ENCODE measurements at places on chromosomes 4 and X. TPM values are rescaled to one million over a fixed set of nuclear protein-coding genes. Genes with fewer than 3 reads are reported as not detected.

DNA sequence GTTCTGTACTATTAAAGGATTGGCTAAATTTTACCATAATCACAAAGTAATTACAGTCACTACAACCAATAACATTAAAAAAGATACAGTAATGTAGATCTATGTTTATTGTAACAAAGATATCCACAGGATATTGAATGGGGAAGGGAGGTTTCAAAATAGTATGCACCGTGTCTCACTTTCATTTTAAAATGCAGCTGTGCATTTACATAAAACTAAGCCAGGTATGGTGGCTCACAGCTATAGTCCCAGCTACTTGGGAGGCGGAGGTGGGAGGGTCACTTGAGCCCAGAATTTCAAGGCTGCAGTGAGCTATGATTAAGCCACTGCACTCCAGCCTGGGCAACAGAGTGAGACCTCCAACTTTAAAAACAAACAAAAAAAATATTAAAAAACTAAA is 8.5 kb downstream of the SRP72 start:
- no peak for DNase-seq

Gene EGF
- 2.6 TPM for total RNA-seq

DNA sequence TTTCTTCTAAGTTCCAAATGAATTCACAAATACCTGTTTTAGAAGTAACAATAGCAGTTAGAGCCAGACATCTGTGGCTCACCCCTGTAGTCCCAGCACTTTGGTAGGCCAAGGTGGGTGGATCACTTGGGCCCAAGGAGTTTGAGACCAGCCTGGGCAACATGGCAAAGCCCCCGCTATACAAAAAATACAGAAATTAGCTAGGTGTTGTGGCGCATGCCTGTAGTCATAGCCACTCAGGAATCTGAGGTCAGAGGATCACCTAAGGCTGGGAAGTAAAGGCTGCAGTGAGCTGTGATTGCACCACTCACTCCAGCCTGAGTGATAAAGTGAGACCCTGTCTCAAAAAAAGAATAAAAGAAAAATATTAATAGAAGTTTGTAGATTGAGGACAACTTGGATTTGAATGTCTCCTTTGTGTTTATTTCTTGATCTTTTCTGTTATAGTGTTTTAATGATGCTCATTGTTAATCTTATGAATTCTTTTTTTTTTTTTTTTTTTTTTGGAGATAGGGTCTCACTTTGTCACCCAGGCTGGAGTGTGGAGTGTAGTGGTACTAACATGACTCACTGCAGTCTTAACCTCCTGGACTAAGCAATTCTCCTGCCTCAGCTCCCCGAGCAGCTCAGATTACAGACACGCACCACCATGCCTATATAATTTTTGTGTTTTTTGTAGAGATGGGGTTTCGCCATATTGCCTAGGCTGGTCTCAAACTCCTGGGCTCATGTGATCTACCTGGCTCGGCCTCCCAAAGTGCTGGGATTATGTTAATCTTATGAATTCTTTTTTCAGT is 30.7 kb upstream of the RAPGEF2 start:
- no peak for DNase-seq

- DNase-seq = no peak
Measured at GRCh38 chr4:110916505-110916904, 293.6 kb upstream of the PITX2 start.

DNA sequence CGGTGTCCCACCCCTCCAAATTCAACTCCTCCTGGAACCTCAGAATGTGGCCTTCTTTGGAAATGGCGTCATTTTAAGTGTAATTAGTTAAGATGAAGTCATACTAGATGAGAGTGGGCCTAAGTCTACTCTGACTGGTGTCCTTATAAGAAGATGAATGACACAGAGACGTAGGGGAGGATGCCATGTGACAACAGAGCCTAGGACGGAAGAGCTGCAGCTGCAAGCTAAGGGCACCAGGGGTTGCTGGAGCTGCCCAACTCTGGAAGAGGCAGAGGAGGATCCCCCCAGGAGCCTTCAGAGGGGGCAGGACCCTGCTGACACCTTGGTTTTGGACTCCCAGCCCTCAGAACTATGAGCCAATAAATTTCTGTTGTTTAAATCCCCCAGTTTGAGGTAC is 115.1 kb downstream of the STK32B start:
- no peak for DNase-seq

DNA sequence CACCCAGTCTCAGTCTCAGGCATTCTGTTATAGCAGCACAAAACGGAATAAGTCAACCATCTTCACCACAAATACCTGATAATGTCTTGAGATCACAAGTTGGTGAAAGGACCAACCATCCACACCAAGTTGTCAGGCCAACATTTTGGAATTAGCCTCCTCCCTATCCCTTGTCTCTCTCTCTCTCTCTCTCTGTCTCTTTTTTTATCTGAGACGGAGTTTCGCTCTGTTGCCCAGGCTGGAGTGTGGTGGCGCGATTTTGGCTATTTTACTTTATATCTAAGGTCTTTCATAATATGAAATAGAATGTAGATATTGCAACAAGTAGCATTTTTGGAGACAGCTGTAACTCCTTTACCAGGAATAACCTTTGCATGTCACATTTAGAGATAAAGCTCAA is 15.7 kb downstream of the ADH1A start:
- no peak for DNase-seq

DNA sequence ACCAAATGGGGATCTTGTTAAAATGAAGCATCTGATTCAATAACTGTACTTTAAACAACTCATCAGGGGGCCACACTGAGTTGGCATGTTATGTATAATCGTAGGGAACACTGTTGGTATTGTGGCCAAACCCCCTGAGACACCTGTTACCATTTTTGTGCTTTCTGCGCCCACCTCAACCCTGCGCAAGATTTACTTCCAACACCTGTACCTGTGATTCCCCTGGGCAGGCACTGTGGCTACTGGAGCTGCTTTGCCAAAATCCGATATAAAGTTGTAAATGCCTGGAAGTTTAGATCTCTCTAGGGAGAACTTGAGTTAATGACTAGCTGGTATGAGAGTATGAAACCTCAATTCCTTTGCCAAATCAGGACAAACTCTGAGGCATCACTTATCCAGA is 259.8 kb upstream of the ATOH1 start:
- DNase-seq = no peak

DNA sequence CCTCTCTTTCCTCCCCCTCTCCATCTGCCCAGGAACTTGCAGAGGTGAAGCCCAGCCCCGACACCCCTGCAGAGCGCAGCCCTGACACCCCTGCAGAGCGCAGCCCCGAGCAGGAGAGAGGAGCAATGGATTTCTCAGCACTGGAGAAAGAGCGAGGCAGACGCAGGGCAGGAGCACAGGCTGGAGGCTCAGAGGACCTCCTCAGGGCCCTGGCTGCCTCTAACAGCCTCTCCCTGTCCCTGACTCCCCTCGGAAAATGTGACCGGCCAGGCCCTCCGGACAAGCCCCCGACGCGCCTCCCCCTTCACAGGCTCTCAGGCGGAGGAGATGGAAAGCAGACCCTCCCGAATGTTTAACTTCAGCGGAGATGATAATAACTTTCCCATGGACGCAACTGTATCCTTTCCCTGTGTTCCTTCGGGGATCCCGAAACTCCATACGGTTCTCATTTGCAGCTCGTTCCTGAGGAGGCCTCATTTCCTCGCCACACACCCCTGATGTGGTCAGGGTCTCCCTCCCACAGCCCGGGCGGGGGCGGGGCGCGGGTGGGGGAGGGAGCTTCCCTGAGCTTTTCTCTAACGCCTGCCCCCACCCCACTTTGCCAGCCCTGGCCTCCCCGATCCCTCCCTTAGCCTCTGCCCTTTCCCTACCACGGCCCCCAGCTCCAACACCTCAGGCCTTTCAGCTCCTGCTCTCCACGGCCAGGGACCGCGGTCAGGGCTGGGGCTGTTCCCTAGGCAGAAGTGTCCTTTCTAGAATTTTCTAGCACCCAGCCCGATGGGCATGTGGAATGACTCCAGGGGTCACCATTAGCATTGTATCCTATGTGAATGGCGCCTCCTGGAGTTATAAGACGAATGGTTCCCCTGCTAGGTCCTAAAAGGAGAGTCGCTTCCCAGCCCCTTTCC is 201.1 kb upstream of the BCOR start:
- no peak for DNase-seq

Gene MAGEB2
- total RNA-seq = not detected

GRCh38 chrX:41381685-41382084 is 47.7 kb downstream of the DDX3X start:
- peak; percentile 59 for DNase-seq

DNA sequence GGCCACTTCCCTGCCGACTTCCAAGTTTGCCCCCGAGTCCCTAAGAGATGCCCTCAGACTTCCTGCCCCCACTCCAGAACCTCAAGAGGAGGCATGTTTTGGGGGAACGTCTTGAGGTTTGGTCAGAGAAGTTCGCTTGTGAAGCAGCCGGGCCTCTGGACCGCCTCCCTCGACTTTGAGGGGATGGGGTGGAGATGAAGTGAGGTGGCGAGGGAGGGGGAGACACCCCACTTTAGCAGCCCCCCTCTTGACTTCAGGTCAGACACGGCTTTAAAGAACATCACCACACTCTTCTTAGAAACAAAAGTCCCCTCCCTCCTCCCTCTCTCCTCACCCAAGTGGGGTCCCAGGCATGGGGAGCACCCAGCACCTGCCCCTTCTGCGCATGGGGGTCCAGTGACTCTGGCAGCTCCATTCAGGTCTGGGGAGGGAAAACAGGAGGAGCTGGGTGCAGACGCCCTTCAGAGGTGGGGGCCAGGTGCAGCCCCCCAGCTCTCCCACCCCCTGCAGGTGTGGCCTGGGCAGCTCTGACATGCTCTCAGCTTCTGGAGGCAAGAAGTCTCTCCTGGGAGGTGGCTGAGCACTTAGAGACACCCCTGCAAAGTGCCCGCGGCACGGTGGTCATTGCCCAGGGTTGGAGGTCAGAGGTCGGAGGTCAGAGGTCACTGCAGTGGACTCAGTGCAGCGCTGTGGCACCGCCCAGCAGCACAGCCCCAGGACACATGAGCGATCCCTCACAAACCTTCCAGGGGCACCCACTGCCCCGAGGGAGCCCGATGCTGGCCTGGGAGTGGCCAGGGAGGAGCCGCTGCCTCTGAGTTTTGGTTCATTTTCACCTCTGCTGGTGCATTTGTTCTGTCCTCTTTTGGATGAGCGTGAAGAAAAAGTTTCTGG is 108.8 kb downstream of the CPZ start:
- no peak for DNase-seq

- DNase-seq = peak; percentile 59
Measured at GRCh38 chrX:104113222-104113965, 1.1 kb downstream of the ZCCHC18 start.

DNA sequence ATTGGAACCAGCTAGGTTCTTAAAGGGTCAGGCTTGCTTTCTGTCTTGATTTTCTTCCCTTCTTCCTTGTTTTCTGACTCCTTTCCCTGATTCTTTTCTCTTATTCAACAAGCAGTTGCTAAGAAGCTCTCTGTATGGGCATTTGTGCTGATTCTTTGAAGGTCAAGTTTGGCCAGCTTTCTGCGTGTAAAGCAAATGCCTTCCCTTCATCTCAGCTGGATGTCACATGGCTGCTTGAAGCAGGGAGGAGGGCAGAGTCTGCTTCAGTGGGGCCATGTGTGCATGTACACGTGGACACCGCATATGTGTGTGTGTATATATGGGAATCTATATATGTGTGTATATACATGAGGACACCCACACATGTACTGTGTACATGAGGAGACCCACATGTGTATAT is 139.9 kb upstream of the ATP6AP2 start:
- DNase-seq = no peak

DNA sequence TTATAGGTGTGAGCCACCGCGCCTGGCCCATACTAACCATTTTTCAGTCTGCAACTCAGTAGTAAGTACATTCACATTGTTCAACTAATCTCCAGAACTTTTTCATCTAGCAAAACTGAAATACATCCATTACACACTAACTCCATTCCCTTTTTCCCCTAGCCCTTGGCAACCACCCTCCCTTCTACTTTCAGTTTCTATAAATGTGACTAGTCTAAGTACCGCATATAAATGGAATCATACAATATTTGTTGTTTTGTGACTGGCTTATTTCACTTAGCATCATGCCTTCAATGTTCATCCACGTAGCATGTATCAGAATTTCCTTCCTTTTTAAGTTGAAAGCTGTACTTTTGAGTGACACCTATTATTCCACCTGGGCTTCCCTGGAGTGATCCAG is 44.6 kb upstream of the SETD7 start:
- no peak for DNase-seq

GRCh38 chrX:19372547-19373331 is 29.0 kb downstream of the PDHA1 start:
- peak; percentile 28 for DNase-seq

Gene ABCG2
- 59.4 TPM for total RNA-seq

Gene MECP2
- 35.6 TPM for total RNA-seq

GRCh38 chr4:7771541-7772507 is 167.8 kb downstream of the AFAP1 start:
- peak; percentile 48 for DNase-seq

Gene RAB39B
- total RNA-seq = 0.17 TPM

- DNase-seq = no peak
Measured at GRCh38 chr4:128853741-128854140, 44.2 kb downstream of the JADE1 start.

DNA sequence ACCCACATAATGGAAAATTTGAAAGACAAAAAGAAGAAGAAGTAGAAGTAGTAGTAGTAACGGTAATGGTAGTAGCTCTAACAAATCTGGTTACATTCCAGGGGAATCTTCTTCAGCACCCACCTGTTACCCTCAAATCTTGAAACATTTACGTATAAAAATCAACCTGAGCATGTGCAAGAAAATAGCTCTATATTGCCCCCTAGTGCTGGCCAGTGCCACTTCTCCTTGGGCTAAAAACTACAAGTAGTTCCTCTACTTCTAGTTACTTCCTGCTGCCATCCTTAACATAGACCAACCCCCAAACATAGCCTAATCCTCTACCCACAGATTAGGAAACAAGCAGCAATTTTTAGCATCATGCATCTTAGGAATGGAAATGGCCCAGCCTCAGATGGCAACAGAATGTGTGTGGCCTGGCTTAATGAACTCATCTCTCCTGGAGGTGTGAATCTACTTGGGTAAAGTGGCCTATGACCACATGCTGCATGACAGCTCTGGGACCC is 3.1 kb downstream of the PDGFC start:
- DNase-seq = peak; percentile 39

DNA sequence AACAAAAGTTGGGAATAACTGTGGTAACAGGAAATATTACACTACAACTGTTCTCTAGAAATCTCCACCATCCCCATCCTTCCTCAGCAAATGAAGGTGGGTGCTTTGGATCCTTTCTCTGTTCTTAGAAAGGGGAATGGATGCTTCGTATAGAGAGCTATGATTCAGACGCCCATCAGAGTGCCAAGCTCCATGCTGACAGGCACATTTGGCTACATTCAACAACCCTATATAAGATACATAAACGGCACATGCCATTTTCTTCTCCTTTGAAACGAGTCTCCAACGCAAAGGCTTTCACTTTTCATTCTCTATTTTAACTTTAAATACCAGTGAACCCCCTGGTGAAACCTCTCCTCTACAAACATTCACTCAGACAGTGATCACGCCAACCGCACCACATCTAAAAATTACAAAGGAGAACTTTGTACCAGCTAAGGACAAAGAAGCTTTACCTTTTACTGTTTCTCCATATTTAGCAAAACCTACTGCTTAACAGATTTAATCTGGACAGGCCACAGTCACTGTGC is 172.5 kb downstream of the TSPAN5 start:
- no peak for DNase-seq

GRCh38 chr4:134537701-134538100 is 336.1 kb upstream of the PABPC4L start:
- DNase-seq = no peak

GRCh38 chr4:16206301-16206700 is 20.0 kb downstream of the TAPT1 start:
- no peak for DNase-seq

All from mucosa of descending colon (tissue), 3 donors.